ENCODE measurements at places on chromosomes 6 and 20.

- DNase-seq: no peak
These were observed 7.9 kb downstream of the ZC2HC1B start for GRCh38 chr6:143872201-143872600.

GRCh38 chr6:142028527-142028926, 104.2 kb upstream of the GJE1 start:
- no peak for DNase-seq

GRCh38 chr20:46485431-46485830, 27.9 kb downstream of the ZNF334 start:
- no peak for DNase-seq

DNA sequence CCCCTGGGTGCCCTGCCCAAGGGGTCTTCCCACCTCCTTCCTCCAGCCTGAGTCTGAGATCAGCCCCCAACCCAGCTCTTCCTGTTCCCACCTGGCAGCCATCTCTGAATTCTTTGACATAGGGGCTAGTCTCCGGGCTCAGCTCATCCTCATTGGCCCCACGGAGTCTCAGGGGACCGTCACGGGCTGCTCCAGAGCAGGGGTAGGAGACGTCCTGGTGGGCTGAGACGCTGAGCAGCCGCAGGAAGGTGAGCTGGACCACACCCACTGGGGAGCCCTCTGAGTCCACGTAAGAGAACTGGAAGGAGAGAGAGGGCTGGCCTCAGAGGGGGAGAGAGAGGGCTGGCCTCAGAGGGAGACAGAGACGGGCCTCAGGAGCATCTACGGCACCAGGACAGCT, 28.1 kb downstream of the COL11A2 start:
- no peak for DNase-seq
